Panc1 (cell line): ENCODE measurements at places on chromosomes 11 and 22. TPM values are rescaled to one million over a fixed set of nuclear protein-coding genes. Genes with fewer than 3 reads are reported as not detected.

GRCh38 chr11:92845805-92846204 lies 123.6 kb upstream of the MTNR1B start:
- no peak overlapping the region for H3K4me3 ChIP-seq
- H3K27me3 ChIP-seq, result no peaks in the 10 kb centered on the region
- no peak overlapping the region for H3K27ac ChIP-seq
- no peaks in the 10 kb centered on the region for H3K36me3 ChIP-seq
- DNase-seq, result no peak

- no peak overlapping the region for H3K4me3 ChIP-seq
- H3K27ac ChIP-seq, result no peak overlapping the region
- DNase-seq, result no peak
- no peaks in the 10 kb centered on the region for H3K4me1 ChIP-seq
- H3K27me3 ChIP-seq, result peaks cover 8% of the 10 kb centered on the region
Measured at GRCh38 chr22:22895776-22896445, 8.3 kb downstream of the IGLL5 start.

GRCh38 chr22:38416621-38417251 lies 38.3 kb downstream of the KCNJ4 start:
- no peaks in the 10 kb centered on the region; the same call in 1 of the 2 replicates for H3K4me1 ChIP-seq
- no peak for DNase-seq
- no peaks in the 10 kb centered on the region for H3K27me3 ChIP-seq
- H3K4me3 ChIP-seq, result no peak overlapping the region
- H3K27ac ChIP-seq, result no peak overlapping the region

DNA sequence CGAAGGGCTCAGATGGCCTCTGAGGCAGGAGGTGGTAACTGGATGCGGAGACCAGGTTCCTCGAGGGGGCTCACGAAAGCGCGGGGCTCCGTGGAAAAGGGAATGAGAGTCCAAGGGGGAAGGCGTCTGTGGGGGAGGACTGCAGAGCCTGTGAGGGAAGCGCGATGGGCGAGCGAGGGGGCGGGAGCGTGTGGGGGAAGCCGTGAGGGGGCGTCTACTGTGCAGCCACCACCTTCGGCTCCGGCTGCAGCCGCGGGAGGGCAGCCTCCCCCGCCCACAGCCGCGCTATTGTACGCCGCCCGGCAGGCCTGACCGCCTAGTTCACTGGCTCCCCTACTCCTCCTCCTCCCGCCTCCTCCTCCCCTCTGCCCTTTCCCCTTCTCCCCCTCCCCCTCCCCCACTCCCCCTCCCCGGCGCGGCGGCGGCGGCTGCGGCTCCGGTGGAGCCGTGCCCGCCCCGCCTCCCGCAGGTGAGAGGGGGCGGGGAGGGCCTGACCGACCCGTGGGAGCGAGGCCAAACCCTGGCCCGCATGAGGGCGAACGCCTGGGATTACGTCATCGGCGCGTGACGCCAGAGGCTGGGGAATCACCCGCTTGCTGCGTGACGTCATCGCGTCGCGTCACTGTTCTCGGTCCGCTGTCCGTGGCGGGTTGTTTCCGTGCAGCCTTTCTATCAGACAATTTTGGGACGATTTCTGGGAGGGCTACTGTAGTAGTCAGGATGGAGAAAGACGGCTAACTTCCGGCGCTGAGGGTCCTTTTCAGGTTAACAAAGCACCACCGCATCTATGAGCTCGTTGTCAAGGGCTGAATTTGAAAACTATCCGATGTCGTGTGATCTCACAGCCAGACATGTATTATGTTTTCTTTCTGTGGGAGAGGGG lies at the start of gene PAK1:
PAK1 (minus strand) TSS at position 294 of the 883 bp plus-strand sequence. CDS start 81,574 bp downstream, outside the sequence.
- peaks cover 6% of the 10 kb centered on the region for H3K4me1 ChIP-seq
- H3K36me3 ChIP-seq, result no peaks in the 10 kb centered on the region
- H3K27me3 ChIP-seq, result peaks cover 19% of the 10 kb centered on the region

The MUC2 gene
- total RNA-seq, result 0.08 TPM

The CCDC116 gene
- total RNA-seq, result not detected

The SHANK2 gene
- 1.7 TPM for total RNA-seq

- H3K36me3 ChIP-seq, result no peaks in the 10 kb centered on the region
- H3K27ac ChIP-seq, result no peak overlapping the region
- peak overlapping the region; percentile 28 for H3K4me3 ChIP-seq
- no peaks in the 10 kb centered on the region for H3K27me3 ChIP-seq
Measured at GRCh38 chr22:50620593-50621355, 7.2 kb downstream of the ARSA start.

DNA sequence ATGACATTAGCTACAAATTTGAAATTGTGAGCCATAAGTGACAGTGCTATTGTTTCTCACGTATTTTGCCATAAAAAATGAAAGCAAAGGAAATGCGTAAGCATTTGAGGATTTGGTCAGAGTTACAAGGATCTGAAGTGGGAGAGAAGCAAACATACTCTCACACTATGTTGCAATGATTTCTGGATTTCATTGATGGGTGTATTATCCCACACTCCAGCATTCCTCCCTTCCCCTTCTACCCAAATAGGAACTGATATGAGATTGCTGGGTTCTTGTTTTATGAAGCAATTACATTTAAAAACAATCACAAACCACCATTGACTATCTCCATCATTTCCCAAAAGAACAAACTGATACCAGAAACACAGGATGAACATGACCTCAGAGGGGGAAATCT lies 314.0 kb upstream of the CTSC start:
- no peak overlapping the region for H3K4me3 ChIP-seq
- DNase-seq, result no peak
- no peaks in the 10 kb centered on the region for H3K36me3 ChIP-seq
- H3K27me3 ChIP-seq, result no peaks in the 10 kb centered on the region
- H3K4me1 ChIP-seq, result no peaks in the 10 kb centered on the region
- no peak overlapping the region for H3K27ac ChIP-seq

- H3K27ac ChIP-seq, result no peak overlapping the region
- no peaks in the 10 kb centered on the region for H3K36me3 ChIP-seq
- no peaks in the 10 kb centered on the region for H3K4me1 ChIP-seq
- no peak for DNase-seq
Measured at GRCh38 chr11:128598506-128599150, 11.3 kb upstream of the ETS1 start.

The KLHDC7B gene
- 1.8 TPM for total RNA-seq

The AMPD3 gene
- total RNA-seq, result 12.5 TPM

DNA sequence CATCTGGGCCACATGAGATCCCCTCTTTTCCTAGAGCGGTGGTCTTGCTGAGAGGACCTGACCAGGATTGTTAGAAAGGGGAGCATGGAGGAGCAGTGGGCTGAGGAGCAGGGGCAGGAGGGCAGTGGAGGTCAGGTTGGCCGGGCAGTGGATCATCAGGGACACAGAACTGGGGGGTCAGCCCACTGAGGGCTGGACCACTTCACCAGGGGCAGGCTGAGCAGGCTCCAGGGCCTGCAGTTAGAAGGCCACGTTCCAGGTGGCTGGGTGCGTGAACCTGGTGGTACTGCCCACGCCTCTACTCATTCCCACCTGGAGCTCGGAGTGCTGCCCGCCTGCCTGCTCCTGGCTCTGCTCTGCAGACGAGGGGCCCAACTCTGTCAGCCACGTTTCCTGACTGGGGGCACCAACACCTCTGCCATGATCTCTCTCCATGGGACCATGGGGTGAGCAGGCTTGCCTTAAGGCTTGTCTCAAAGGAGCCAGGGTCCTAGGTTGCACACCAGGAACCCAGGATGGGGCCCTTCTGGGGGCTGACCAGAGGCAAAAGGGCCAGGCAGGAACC lies 9.7 kb downstream of the MRGPRF start:
- peaks cover 16% of the 10 kb centered on the region for H3K4me1 ChIP-seq
- no peak overlapping the region for H3K4me3 ChIP-seq
- H3K27me3 ChIP-seq, result no peaks in the 10 kb centered on the region

The PGR gene
- total RNA-seq, result not detected

The DGAT2 gene
- total RNA-seq, result 19.2 TPM

- H3K27me3 ChIP-seq, result no peaks in the 10 kb centered on the region
- no peak overlapping the region for H3K4me3 ChIP-seq
- DNase-seq, result no peak
Measured at GRCh38 chr11:132200353-132200936, 830.0 kb downstream of the NTM start.

DNA sequence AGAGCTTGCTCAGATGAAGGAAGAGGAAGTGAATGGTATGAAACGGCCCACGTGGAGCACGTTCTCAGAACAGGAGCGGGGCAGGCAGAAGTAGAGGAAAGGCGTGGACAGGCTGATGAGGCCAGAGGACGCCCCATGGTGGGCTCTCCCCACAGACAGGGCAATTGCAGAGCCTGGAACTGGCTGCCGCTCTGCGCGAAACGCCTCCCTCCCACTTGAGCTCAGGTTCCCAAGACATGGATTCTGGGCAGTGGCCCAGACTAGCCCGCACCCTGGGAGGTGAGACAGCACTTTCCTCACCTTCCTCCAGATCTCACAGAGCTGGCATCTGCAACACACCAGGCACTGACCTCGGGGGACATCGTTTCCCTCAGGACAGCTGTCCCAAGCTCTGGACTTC lies 117.6 kb downstream of the PHF21B start:
- H3K4me1 ChIP-seq, result no peaks in the 10 kb centered on the region
- H3K27ac ChIP-seq, result no peak overlapping the region
- no peaks in the 10 kb centered on the region for H3K27me3 ChIP-seq

The RTN4R gene
- 16.3 TPM for total RNA-seq

DNA sequence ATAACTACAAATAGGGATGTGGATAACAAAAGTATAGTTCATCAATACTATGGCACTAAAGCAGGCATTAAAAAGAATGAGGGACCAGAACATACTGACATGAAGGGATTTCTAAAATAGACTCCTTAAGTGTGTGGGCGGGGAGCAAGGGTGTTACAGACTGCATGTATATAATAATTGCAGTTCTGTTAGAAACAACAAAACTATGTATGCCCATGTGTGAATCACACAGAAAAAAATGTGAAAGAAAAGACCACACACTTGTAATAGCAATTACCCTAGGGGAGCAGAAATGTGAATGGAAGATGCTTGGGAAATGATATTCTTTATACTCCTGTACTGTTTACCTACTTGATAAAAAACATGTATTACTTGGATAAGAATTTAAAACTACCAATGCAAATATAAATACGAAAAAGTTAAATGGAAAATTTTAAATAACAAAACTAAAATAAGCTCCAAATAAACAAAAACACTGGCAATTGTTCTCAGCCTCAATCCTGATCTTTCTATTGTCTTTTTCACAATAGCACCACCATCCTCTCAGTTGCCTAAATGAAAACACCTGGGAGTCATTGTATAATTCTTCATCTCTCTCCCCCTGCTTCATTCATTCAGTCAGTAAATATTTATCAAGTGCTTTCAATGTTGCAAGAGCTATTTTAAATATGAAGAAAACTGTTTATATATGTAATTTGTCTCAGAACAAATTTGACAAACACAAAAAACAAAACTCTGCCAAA lies 129.8 kb downstream of the FCHSD2 start:
- H3K27ac ChIP-seq, result no peak overlapping the region
- no peak for DNase-seq
- no peaks in the 10 kb centered on the region for H3K36me3 ChIP-seq
- no peak overlapping the region for H3K4me3 ChIP-seq
- H3K27me3 ChIP-seq, result no peaks in the 10 kb centered on the region

DNA sequence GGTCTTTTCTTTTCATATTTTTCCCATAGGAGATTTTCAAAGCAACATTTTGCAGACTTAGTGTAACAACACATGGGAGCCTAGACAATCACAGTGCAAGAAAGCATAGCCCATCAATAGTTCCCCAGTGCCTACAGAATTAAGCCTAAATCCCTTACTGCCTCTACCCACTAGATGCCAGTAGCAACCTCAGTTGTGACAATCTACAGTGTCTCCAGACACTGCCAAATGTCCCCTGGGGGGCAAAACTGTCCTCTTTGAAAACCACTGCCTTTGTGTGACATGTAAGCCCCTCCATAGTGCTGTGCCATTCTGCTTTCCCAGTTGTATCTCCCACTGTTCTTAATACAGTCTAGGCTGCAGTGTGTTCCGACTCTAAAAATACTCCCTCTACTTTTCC lies 1329.0 kb downstream of the LRRC4C start:
- H3K27ac ChIP-seq, result no peak overlapping the region
- no peak overlapping the region for H3K4me3 ChIP-seq
- no peaks in the 10 kb centered on the region for H3K36me3 ChIP-seq

DNA sequence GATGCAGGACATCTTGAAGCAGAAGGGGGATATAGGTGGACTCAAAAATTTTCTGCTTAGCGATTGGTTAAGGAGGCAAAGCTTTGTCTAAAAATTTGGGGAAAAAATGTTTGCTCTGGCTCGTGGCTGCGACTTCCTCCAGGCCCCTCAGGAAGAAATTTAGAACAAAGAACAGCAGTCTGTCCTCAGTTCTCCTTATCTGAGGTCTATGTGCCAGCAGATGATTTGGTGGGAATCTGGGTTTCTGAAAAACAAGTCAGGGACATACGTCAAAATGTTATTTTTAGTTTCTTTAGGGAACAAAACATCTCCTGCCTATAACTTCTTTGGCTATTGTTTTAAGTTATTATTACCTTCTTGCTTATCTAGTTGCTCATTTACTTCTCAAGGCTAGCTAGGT lies 8.1 kb downstream of the OR6M1 start:
- no peak overlapping the region for H3K27ac ChIP-seq
- no peak overlapping the region for H3K4me3 ChIP-seq
- DNase-seq, result no peak
- no peaks in the 10 kb centered on the region for H3K36me3 ChIP-seq

GRCh38 chr11:21142007-21142406 lies 472.6 kb downstream of the NELL1 start:
- no peaks in the 10 kb centered on the region for H3K4me1 ChIP-seq
- no peak for DNase-seq
- H3K36me3 ChIP-seq, result no peaks in the 10 kb centered on the region
- no peak overlapping the region for H3K27ac ChIP-seq

DNA sequence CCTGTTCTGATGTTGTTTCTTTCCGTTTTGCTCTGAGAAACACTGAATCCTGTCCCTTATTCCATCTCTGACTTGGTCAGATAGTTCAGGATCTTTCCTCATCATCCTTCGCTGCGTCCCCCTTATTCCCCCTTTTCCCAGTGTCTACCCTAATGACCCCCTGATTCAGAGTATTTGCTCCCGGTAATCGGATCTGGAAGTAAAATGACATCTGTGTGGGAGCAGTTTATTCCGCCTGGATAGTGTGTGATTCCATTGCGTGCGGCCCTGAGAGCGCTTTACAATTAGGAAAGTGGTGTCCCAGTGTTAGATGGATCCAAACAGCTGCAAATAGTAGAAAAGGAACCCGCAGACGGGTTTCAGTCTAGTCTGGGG lies 606 bp downstream of the DRG1 start:
- H3K27ac ChIP-seq, result peak overlapping the region; percentile 94
- no peaks in the 10 kb centered on the region for H3K27me3 ChIP-seq
- DNase-seq, result no peak
- peaks cover 7% of the 10 kb centered on the region; the same call in 1 of the 2 replicates for H3K36me3 ChIP-seq

The CECR2 gene
- 3.6 TPM for total RNA-seq

- no peak overlapping the region for H3K4me3 ChIP-seq
- H3K4me1 ChIP-seq, result peaks cover 19% of the 10 kb centered on the region
- no peaks in the 10 kb centered on the region for H3K36me3 ChIP-seq
- H3K27me3 ChIP-seq, result no peaks in the 10 kb centered on the region
- DNase-seq, result no peak
- H3K27ac ChIP-seq, result no peak overlapping the region
Measured at GRCh38 chr11:73259406-73260126, 12.6 kb upstream of the P2RY6 start.

DNA sequence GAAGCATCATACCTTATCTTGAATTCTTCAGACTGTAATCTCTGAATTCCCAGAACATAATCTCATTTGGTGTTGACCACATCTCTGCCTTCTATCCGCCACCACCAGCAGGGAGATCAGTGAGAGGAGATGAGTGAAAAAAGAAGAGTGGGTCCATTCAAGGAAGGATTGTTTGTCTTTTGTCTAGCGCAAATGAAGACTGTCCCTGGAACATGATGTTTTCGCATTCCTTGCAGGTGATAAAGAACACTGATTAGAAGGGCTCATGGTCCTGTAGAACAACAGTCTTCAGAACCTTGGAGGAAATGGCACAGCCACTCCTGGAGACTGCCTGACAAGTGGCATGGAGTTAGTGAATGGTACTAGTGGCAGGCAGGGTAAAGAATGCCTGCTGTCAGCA lies 869.6 kb downstream of the JRKL start:
- no peaks in the 10 kb centered on the region for H3K36me3 ChIP-seq
- no peak overlapping the region for H3K4me3 ChIP-seq
- no peaks in the 10 kb centered on the region for H3K4me1 ChIP-seq
- H3K27me3 ChIP-seq, result no peaks in the 10 kb centered on the region
- DNase-seq, result no peak
